ENCODE measurements at places on chromosomes 1 and 21.

DNA sequence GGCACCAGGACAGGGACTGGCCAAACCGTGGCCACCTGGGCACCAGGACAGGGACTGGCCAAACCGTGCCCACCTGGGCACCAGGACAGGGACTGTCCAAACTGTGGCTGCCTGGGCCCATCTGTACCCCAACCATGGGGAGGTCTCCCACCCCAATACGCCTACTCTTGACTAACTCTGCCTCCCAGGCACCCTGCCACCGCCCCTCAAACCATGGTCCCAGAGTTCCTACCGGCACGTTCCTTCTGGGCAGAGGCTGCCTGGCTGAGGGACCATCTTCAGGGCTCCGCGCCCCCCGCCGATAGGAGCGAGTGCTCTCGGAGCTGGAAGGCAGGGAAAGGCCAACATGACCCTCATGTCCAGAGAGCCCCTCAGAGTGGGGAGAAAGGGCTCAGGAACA, 6.3 kb upstream of the TCEA3 start:
- no peak for DNase-seq

DNA sequence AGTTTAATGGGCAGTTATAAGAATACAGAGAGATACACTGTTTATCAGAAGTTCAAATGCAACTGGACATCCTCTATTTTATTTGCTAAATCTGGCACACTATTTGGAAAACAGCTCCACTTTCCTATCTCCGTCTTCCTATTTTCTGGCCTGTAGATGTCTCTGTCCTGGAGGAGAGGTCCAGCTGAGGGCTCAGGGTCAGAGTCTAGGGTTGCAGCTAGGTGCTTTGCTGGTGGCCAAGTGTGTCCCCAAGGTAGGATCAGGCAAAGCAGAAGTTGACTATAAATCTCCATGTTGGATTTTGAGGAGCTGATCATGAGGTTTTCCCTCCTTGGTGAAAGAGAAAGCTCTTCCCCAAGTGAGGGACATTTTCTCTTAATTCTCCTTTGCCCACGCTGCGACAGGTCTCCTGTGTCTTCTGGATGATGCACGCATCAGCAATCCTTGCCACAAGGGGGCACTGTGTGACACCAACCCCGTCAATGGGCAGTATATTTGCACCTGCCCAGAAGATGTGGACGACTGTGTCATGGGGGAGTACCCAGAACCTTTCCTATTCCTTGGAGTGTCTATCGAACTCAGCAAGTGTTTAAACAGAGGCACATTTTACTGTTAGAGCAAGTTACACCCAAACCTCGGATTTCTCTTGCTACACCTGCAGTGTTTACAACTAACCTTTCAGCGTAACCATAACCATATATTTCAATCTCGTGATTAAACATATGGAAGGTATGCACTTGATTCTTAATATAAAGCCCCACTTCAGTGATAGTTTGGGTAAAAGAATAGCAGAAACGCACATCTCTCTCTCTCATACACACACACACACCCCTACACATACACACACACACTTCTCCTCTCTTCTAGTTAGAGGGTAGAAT, 10.2 kb downstream of the ADAM30 start:
- peak; percentile 16 for DNase-seq

DNA sequence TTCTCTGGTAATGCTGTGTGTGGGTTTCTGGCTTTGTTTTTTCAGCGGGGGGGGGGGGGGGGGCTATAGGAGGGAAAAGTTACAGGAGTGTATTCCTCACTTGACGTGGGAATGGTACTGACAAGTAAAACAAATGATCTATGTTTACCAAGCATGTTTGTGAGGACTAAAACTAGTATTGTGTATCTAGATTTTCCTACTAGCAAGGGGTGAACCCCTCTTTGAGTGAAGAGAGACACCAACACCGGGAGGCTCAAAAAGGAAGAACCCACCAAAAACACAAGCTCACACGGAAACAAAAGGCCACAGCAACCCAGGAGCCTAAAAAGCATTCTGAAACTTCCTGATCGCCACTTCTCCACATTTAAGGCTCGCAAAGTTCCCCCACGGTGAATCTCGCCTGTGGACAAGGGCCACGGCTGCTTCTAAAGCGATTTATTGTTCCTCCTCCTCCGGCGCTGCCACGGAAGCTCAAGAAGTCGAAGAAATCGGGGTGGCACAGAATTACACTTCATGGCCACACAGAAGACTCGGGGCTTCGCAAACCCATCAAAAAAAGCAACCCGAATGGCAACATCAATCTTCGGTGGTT, 703 bp downstream of the PUM1 start:
- DNase-seq = no peak

- no peak for DNase-seq
Measured at GRCh38 chr1:81228926-81229325, 571.8 kb upstream of the ADGRL2 start.

DNA sequence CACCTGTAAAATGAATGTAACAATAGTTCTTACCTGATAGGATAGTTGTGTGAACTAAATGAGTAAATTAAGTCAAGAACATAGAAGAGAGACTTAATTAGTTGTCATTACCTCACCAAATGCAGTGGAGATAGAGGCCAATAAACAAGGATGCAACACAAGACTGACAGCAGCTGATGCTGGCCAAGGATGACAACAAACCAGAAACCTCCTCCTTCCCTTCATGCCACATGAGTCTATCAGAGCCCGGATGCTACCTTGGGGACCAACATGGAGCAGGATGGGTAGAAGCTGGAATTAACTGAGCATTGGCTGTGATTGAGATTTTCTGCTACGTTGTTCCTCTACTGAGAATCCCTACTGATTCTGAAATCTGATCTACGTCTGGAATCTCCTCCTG, 30.3 kb upstream of the USP1 start:
- DNase-seq = no peak

DNA sequence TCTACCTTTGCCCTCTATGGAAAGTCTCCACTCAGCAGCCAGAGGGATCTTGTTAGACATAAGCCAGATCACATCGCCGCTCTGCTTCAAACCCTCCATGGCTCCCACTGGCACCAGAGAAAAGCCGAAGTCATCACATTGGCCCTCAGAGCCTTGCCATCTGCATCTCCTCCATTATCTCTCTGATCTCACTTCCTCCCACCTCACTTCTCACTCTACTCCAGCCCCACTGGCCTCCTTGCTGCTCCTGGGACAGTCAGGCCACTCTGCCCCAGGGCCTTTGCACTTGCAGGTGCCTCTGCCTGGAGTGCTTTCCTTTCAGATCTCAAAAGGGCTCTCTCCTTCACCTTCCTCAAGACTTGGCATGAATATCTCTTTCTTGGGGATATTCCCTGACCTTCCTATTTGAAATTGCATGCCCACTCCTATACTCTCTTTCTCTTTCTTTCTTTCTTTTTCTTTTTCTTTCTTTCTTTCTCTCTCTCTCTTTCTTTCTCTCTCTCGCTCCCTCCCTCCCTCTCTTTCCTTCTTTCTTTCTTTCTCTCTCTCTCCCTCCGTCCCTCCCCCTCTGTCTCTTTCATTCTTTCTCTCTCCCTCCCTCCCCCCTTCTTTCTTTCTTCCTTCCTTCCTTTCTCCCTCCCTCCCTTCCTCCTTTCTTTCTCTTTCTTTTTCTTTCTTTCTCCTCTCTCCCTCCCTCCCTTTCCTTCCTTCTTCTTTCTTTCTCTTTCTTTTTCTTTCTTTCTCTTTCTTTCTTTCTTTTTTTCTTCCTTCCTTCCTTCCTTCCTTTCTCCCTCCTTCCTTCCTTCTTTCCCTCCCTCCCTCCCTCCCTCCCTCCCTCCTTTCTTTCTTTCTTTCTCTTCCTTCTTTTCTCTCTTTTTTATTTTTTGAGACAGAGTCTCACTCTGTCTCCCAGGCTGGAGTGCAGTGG, 96.0 kb upstream of the CASZ1 start:
- DNase-seq = no peak

DNA sequence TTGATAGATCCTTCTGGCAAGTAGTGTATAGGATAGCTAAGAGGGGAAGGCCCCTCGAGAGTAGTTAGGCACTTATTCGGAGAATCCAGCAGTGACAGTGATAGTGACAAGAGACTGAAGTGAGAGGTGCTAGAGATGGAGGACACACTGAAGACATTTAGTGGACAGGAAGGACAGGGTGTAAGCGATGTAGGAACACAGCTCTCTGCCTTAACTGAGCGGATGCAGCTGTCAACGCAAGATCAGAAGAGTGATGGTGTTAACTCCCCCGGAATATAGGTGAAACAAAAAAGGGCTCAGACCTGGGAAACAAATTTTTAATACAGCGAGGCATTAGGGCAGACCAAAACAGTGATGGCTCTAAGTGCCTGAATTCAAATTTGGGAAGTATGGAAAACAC, 15.8 kb downstream of the SOD1 start:
- DNase-seq = no peak

- no peak for DNase-seq
Measured at GRCh38 chr1:48106049-48106448, 108.9 kb upstream of the TRABD2B start.

DNA sequence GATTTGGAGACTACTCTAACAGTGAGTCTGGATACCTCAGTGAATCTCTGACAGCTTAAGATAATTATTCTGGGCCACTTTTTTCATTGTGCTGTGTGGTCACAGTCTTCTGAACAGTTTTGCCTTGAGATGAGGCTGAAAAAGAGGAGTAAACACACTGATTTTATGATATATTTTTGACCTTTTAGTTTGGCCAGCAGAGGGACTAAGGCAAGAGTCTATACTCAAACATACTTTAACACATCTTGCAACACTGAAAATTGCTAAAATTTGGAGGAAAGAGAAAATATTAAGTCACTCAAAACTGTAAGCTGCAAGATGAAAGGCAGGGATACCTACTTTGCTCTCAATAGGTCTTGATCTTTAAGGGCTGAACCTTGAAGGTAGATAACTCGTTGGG, 182.7 kb downstream of the KCNT2 start:
- no peak for DNase-seq

GRCh38 chr1:3258386-3259003, 189.5 kb downstream of the PRDM16 start:
- no peak for DNase-seq

GRCh38 chr1:56547977-56548376, 31.4 kb downstream of the PLPP3 start:
- DNase-seq = no peak

Measured in cerebellar cortex (tissue), 1 donor.